ENCODE measurements at places on chromosomes 4 and X.

DNA sequence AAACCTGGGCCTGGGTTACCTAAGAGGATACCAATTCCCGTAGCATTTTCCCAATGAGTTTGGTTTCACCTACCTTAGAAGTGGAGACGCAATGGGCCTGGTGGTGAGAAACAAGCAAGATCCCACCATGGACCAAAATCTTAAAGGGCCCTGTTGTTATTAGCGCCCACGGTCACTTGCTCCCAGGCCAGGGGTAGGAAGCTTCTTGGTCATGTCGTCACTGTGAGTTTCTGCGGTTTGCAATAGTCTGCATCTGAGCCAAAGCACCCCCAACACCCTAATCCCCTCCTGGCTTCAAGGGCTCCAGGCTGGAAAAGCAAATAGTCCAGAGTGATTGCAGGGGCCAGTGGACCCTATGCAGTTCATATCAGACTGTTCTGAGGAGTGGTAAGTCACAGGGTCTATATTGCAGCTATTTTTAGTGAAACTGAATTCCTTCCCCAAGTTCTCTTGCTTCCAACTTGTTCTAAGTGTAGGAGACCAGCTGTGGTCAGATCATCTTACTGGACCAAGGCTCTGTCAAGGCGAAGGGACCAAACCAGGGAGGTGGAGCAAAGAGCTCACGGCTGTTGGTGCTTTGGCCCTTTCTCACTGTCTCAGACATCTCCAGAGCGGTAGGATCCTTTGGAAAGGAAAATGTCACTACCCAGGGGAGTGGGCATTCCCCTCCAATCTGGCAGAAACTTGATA lies 307.9 kb upstream of the F9 start:
- no peak for DNase-seq

DNA sequence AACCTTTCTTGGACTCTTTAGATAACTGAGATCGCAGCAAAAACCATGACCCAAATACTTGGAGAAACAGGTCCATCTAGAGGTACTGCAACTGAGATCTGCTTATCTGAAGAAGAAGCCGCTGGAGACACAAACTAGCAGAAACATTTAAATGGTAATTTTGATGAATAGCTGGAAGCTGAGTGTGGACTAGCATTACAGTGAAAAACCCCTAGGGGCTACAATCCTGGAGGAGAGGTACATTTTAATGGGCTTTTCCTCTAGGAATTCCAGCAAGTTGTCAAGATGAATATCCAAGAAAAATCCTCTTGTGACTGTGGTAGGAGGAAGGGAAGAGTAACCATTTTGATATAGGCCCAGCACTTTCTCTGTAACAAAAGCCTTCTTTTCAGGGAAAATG lies 592.5 kb upstream of the GRIA3 start:
- DNase-seq, result no peak

- no peak for DNase-seq
These were observed 1137.6 kb downstream of the C4orf33 start for GRCh38 chr4:130233377-130234047.

GRCh38 chr4:26197018-26197779 lies 123.6 kb upstream of the RBPJ start:
- DNase-seq, result no peak

GRCh38 chr4:161926033-161926828 lies 237.6 kb downstream of the FSTL5 start:
- DNase-seq, result no peak

DNA sequence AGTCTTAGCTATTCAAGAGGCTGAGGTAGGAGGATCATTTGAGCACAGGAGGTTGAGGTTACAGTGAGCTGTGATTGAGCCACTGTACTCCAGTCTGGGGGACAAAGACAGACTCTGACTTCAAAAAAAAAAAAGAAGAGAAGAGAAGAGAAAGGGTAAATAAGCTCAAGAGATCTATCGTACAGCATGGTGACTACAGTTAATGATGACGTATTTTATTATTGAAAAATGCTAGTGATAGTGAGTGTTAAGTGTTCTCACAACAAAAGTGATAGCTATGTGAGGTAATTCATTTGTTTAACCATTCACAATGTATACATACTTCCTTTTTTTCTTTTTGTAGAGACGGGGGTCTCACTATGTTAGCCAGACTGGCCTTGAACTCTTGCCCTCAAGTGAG lies 121.5 kb upstream of the RPL34 start:
- DNase-seq, result no peak

DNA sequence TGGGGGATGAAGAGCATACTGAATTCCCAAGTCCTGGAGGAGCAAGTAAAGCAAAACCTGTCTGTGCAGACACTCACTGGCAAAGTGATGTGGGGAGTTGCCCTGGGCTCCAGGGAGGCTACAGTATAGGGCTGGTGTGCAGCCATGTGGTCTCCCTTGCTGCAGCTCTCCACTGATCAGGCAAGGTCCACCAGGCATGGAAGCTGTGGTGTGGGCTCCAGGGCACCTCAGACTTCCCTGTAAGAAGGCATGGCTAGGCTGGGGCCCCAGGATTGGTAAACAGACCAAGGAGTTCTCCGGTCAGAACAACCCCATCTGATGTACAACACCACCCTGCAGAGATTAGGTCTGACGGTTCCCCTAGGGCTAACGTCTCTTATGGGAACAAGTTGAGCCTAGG lies 241.9 kb upstream of the NDST4 start:
- peak; percentile 69 for DNase-seq

DNA sequence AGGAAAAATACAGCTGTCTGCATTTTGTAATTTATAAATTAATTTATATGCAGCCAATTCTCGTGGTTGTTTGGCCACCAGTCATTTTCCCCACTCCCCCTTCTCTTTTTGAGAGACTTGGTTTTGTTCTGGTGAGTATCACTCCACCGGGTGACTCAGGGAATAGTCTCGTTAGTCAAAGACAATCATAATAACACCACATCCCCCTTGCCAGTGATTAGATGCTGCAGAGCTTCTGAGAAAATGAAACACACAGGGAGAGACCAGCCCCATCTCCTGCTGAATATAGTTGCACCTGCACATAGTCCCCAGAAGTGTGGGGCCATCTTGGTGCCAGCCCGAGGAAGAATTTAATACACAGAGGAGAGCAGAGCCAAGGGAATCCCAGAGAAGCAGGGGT lies 8.0 kb upstream of the FNIP2 start:
- no peak for DNase-seq

DNA sequence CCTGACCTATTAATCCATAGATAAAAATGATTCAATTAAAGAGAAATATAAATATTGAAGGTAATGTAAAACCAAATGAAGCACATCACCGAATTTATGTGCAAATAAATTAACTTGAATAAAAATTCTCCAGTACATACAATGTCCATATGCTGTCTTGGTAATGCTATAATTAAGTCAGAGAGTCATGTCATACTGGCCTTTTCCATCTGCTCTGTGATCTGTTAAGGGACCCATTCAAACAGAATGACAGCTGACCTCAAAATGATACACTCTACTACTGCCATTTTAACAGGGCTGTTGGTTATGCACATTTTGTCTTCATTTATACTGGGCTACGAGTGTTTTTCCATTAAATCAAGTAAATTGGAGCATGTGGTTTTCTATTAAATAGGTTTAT lies 99.3 kb downstream of the TEX13A start:
- DNase-seq, result no peak

DNA sequence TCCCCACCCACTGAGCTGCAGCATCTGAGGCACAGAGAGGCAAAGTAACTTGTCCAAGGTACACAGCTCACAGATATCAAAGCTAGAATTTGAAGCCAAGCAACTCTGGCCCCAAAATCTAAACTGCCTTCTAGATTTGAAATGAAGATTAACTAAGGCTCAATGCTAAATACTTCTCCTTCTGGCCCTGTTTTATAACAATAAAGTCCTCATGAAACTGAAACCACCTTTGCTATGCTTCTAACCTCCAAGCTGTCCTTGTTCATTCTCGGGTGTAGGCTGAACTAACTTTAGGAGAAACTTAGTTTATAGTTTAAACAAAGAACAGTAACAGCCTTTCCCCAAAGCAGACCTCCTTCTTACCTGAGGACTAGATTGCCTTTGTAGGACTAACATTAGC lies 93.6 kb downstream of the DCTD start:
- DNase-seq, result no peak

DNA sequence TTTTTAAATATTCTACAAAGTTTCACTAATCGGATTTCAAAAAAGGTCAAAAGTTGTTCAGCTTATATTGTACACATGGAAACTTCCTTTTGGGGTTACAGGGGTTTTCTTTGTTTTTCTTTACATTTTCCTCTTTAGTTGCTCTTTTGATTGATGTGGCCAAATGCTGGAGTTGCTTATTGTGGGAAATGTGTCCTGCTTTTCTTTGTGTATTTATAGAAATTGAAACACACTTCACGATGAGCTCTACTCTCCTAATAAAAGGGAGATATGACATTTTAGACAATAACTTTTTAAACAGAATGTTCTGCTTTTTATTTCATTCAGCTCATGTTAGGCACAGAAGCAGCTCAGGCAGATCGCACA lies 50.7 kb upstream of the SPRY1 start:
- DNase-seq, result no peak

- no peak for DNase-seq
These were observed 93.6 kb upstream of the FTHL17 start for GRCh38 chrX:31165241-31166035.

- DNase-seq, result no peak
These were observed 40.8 kb downstream of the PSAPL1 start for GRCh38 chr4:7393601-7394575.

- no peak for DNase-seq
These were observed 96.2 kb upstream of the ANK2 start for GRCh38 chr4:112953262-112953661.

DNA sequence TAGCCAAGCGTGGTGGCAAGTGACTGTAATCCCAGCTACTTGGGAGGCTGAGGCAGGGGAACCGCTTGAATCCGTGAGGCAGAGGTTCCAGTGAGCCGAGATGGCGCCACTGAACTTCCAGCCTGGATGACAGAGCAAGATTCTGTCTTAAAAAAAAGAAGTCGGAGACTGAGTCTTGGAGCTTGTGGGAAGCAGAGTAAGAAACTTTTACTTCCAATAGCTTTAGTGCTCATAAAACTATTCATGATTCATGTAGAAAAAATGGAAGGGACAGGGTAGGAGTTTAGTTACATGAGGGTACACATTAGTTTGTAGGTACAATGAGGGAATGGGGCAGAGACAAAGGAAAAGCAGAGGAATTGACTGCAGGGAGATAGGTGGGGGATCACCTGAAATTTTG lies 19.3 kb downstream of the RAP2C start:
- DNase-seq, result no peak

DNA sequence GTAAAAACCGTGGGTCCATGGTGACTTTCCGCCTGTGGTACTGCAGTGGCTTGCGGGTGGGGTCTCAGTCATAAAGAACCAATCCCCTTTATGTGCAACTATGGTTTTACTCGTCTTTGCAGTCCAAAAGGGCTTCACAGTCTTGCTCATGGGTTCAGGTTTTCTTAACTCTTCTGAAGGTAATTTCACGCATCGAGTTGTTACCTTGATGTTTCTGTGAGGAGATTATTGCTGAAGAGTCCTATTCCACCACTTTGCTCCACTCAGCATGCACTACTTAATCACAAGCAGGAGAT lies 41.5 kb downstream of the F8 start:
- no peak for DNase-seq

- DNase-seq, result no peak
These were observed 12.5 kb downstream of the MOB1B start for GRCh38 chr4:70914631-70915030.
